ENCODE measurements at places on chromosomes 7 and 10.

DNA sequence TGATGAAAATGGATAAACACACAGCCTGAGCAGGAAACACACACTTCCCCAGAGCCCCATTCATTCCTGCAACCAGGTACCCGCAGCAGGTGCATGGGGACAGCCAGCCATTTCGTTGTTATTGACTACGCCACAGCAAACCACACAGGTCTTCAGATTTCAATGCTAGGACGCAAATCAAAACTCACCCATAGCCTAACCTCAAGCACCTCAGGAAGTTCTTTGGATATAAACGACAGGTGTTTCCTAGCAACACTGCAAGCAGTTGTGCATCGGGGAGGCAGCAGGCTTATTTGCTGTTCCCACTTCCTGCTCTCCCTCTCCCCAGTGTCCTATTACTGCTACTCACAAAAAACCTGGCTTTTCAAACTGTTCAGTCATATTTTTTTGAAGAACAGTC, 176.5 kb upstream of the FRMD4A start:
- DNase-seq: no peak

GRCh38 chr10:94890264-94891022, 48.0 kb upstream of the CYP2C9 start:
- no peak for DNase-seq

DNA sequence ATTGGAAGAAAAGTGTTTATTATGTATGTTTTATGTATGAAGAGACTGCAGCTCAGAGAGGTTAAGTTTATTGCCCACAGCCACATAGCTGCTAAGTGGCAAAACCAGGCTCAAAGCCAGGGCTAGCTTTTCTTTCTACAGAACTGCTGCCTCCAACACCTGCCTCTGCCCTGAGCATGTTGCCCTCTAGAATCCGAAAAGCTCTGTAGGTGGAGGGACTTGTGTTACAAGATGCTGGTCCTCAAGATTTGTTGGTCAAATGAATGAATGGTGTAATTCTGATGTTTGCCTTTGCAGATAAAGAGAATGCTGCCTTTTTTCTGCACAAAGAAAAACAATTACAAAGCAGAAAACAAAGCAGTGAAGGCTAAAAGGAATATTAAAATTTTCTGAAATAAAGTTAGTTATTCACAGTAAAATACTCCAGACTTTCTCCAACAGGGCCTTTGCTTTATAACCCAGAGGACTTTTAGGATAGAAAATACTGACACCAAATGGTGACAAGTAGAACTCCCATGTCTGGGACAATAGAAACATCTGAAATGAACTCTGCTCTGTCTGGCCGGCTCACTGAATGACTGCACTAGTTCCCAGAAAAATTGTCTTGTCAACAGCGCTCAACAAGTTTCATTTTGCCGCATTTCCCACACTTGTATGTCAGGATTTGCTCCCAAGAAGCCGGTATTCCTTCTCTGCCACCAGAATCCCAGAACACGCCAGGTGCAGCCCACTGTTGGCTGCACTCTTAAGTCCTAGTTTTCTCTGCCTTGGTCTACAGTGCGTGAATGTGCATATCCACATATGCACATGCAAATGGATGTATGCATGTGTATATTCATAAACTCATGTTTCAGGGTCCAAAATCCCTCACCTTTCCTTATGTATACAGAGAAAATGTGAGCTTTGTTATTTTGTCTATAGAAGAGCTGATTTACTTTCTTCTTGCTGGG, 11.0 kb upstream of the DNTT start:
- DNase-seq: no peak

GRCh38 chr10:68096913-68097516, 12.3 kb upstream of the MYPN start:
- DNase-seq: no peak

DNA sequence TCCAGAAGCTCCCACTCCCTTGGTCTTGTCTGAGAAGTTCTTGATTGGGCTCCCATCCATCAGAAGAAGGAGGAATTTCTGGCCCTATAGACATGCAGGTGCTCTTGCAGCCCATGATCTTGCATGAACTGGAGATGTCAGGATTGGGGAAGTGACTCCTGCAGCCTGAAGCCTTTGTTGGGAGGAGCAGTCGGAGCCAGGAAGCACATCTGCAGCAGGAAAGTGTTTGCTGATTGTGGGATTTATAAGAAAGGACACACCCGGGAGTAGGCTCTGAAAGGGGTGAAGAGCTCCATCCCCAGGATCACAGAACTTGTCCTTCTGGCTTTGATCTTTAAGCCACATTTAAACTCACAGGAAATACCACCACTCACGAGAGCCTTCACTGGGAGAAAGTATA, 185.2 kb downstream of the DYNC1I1 start:
- no peak for DNase-seq

DNA sequence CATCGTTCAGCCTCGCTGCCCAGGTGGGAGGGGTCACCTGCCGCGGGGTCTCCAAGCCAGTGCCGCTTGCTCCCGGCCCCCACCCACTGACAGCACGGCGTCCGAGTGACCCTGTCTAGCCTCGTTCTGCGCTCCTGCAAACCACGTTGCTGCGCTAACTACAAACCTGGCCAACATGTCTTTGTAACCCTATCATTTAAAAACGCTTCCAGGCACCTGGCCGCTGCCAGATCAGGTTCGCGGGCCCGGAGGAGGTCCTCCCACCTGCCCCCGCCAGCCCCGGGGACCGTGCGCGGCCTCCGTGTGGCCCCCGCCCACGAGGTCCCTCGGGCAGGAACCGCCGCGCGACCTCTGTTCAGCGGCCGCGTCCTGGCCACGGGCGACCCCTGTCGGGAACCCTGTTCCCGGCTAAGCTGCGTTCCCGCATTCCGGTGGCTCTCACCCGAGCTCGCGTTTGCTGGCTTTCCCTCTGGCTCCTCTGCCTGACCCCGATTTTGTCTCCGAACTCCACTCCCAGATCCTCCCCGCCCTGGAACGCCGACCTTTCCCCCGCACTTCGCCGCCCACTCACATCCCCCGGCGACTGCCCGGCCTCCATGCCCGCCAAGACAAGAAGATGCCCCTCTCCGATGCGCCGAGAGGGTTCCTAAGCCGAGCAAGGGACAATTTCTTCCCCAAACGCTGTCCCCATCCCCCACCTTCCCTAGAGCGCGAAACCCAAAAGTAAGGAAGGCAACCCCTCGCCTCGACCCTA, 2.4 kb downstream of the SFMBT2 start:
- DNase-seq: no peak

GRCh38 chr10:30062582-30062981, 3.2 kb upstream of the JCAD start:
- no peak for DNase-seq

DNA sequence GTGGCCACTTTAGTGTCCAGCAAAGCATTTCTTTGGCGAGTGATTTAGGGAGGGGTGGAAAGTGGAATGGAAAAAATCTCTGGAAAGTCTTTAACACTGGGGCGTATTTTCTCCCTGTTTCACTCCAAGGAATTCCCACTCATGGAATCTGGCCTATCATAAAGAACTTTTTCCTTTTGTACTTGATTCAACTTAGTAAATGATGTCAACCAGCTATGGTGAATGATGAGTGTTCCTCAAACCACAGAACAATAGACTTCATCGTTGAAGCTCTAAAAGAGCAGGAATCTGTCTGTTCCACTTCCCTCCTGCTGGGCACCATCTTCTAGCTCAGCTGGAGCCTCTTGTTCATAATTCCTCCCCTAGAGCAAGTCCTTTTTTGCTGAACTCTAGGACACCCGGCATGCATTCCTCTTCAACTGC, 66.5 kb downstream of the EPDR1 start:
- DNase-seq: no peak

GRCh38 chr10:78292982-78293865, 259.6 kb downstream of the RPS24 start:
- DNase-seq: no peak

GRCh38 chr10:80477-81105, 31.5 kb upstream of the TUBB8 start:
- no peak for DNase-seq

- no peak for DNase-seq
These were observed 154.3 kb downstream of the SORCS3 start for GRCh38 chr10:104795411-104795810.

GRCh38 chr7:107122486-107122911, 46.3 kb upstream of the HBP1 start:
- no peak for DNase-seq

- no peak for DNase-seq
These were observed 11.1 kb upstream of the GGCT start for GRCh38 chr7:30515761-30516160.

GRCh38 chr7:105878746-105879605, 2.6 kb upstream of the ATXN7L1 start:
- DNase-seq: no peak

DNA sequence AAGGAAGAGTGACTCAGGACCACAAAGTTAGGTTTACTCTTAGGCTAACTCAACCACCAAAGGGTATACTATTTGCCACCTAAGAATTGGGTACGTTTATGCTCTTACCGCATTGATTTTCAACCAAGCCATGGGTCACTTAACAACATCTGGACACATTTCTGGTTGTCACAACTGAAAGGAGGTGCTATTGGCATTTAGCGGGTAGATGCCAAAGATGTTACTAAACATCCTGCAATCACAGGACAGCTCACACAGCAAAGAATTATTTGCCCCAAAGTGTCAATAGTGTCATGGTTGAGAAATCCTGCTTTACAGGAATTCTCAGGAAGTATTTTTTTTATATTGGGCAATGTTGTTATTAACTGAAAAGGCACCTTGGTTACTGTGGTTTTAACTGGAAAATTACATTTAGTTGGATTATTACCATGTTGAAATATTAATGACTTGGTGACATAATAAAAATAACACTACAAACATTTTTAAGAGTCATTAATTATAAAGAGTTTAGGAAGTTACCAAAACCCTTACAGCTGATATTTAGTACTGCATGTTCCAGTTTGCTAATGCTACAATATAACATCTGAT, 185.0 kb upstream of the TMEM196 start:
- no peak for DNase-seq

DNA sequence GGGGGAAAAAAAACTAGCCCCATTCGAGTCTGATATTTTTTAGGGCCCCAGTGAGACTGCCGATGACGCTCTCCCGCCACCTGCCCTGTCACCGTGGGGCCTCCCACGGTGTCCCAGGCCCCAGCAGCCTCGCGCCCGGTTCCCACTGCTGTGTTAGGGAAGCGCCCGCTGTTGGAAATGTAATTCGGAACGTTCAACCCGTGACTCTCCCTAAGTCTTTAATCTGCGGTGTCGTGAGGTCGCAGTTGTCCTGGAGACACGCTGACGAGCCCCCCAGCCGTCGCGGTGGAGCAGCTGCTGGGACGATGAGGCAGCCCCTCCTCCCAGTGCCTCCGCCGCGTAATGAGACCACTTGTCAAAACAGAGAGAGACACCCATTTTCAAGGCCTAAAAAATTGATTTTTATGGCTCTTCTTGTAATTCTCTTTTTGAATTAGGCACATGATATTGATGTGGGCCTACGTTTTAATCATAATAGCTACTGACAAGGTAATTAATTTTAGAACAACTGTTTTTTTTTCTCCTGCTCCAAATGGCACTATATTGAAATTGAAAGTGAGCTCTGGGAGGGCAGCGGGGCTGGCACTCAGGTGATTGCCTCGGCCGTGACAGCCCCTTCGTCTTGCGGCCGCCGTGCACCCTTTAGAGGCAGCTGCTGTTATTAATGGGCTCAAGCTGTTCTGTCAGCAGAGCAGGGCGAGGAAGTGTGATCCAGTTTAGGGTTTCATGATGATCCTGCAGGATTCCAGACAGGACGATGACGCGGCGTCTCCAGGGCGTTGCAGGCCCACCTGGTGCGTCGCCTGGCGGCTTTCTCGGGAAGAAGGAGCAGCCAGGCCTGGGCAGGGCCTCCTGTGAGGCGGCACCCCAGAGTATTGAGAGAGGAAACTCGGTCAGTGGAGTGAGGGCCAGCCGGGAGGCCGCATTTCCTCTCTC, 63.3 kb downstream of the NKX6-2 start:
- peak; percentile 47 for DNase-seq

DNA sequence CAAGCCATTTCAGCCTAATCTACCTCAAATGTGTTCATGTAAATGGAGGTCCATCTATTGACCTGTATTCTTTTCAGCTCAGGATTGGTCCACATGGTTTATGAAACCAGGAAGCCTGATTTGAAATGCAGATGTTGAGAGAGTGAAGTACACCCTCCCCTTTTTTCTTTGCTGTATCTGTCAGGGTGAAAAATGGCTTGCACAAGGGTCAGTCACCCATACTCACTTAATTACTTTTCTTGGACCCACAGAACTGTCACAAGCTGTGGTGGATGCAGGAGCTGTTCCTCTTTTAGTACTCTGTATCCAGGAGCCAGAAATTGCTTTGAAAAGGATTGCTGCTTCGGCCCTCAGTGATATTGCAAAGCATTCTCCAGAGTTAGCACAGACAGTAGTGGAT, 41.2 kb downstream of the SPAG6 start:
- DNase-seq: peak; percentile 24

All from renal cortex interstitium (tissue), 15 donors.